Inflammatory macrophage treated with lipopolysaccharide for 1 hour (primary cell): ENCODE measurements at places on chromosomes 2 and 18.

GRCh38 chr2:64978514-64979268 is 10.5 kb upstream of the SLC1A4 start:
- peak; percentile 42 for DNase-seq

GRCh38 chr2:220887876-220888275 is 684.2 kb downstream of the EPHA4 start:
- no peak for DNase-seq

GRCh38 chr2:200040831-200041230 is 85.4 kb downstream of the MAIP1 start:
- DNase-seq, result no peak

DNA sequence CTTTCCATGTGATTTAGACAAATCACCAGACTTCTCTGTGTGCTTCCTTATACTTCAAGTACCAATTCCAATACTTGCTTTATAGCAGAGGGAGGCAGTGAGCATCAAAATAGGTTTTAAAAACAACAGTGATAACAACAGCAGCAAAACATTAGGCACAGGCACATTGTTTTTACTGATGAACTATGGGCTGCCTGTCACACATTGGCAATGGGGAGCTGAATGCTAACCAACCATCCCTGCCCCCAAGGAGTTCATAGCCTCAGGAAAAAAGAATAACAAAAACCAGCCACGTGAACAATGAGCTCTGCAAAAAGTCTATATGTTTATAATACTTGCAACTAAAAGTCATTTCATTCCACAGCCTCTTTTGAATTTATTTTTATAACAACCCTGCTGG is 287.9 kb upstream of the TRIB2 start:
- DNase-seq, result no peak

DNA sequence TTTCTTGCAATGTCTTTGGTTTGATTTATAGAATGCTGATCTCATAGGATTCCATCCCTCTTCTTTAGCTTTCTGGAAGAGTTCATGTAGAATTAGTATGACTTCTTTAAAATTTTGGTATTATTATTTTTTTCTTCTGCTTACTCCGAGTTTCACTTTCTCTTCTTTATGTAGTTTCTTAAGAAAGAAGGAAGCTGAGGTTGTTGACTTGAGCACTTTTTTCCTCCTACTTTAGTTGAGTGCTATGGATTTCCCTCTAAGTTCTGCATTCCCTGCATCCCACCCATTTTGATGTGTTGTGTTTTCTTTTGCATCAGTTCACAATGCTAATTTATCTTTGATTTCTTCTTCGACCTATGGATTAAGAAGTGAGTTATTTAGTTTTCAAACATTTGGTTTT is 78.9 kb upstream of the SPRED2 start:
- DNase-seq, result peak; percentile 30

- no peak for DNase-seq
Observed at GRCh38 chr18:25223211-25223610, 128.8 kb downstream of the ZNF521 start.

GRCh38 chr2:150292807-150293206 is 194.7 kb downstream of the RND3 start:
- no peak for DNase-seq

GRCh38 chr18:56574861-56575260 is 63.5 kb downstream of the TXNL1 start:
- no peak for DNase-seq
